Stimulated activated effector memory CD8-positive, alpha-beta T cell treated with anti-CD3 and anti-CD28 coated beads, Interleukin-12 subunit alpha, Interleukin-12 subunit beta, amount 100 ng/mL, for 72 hours (primary cell): ENCODE measurements at places on chromosomes 5 and 9.

GRCh38 chr9:95508242-95508967, 8.4 kb downstream of the PTCH1 start:
- DNase-seq = peak; percentile 18

GRCh38 chr5:43730832-43731342, 127.9 kb downstream of the NNT start:
- no peak for DNase-seq

DNA sequence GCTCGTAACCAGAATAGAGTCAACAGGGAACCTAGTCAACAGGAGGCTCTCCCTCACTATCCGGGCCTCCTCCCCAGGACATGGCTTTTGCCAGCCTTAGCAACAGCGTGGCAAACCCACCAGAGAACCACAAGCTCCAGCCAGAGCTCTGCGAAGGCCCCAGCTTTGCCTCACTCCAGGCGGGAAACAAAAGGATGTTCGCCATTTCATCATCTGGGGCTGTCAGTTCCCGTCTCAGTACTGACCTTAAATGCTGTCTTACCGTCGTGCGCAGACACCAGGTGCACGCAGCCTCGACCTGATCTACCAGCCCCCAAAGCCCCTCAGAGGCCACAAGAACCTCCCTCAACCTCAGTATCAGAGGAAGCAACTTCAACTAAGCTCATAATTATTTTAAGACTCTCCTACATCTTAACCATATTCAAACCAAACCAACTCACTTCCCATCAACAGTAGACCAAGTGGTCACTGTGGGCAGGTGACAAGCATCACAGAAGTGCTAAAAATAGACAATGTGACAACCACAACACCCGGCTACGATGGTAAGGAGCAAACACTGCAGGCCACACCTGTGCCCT, 71.4 kb downstream of the SEMA4D start:
- peak; percentile 81 for DNase-seq

DNA sequence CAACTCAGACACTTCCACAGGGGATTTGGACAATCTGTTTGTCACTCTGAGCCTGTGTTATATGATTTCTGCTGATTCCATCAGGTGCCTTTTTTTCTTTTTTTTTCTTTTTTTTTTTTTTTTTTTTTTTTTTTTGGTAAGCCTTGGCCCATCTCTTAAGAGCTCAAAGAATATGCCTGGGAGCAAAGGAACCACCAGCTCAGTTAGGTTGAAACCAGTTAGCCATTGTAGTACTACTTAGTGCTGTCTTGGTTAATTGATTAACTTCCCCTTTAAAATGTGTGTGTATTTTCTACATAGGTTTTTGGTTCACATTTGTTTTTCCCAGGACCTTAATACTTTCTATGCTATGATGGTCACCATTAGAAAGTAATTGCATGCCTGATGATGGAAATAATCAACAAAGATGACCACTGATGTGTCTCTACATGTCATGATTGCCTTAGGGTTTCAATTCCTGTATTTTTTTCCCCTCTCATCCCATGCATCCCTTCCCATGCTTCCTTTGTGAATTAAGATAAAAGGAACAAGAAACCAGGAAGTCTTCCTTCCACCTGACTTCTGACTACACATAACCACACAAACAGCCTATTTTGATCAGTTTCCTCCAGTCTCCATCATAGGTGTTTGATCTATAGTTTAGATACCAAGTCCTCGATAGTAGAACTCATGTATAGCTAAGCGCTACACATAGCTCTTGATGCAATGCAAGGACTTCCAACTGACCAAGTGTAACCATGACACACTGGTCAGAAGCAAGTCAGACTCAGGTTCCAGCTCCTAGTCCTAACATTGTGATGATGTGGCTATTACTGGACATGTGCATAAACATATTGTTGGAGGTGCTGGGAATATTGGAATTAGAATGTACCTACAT, 306.1 kb downstream of the EFNA5 start:
- DNase-seq = no peak

DNA sequence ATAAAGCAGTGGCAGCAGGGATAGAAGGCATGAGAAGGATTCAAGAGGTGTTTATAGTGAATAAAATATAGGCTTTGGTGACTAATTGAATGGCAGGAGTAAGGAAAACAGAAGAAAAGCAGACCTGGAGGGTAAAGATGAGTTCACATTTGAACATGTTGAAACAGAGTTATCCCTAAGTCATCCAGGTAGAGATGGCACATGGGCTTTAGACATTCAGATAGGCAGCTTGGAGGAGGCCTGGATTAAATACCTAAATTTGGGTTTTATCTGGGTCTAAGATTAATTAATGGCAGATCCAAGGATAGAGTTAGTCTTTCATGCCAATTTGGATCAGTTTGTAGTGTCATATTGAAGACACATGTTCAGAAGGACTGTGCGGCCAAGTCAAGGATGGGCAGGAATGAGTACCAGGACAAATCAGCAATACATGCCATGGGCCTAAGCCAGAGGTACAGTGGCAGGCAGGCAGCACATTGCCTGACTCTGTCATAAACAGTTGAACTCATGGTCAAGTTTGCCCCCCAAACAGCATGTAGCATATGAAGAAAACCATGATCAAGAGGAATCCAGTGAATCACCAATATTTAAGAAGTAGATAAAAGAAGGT, 115.5 kb upstream of the SLC12A2 start:
- no peak for DNase-seq

DNA sequence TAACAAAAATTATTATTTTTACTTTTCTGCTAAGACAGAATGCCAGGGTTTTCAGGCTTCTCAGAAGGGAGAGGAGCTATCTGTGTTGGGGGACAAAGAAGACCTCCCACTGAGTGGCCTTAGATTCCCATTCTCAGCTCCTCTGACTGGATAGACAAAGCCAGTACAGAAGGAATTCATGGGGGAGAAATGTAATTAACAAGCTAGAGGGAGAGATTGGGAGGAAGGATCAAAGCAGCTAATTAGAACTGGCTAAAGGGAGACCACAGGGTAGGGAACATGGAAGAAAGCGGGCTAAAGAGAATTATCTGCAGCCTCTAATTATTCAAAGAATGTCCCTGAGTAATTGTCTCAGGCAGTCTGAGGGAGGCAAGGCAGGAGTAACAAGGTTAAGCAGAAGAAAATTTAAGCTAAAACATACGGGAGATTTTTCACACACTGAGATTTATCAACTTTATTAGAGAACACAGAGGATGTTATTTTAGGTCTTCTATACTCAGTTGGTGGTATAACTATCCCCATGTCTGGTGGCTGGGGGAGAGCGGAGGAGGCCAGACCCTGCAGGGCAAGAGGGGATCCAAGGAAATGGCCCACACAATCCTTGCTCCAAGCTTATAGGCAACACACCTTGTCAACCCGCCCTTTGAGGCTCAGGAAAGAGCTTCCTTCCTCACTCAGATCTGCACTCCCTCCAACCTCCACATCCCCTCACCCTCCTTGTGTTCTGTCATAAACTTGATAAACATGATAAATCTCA, 87.7 kb upstream of the LRRTM2 start:
- DNase-seq = no peak

GRCh38 chr5:89302102-89302891, 419.3 kb upstream of the MEF2C start:
- DNase-seq = no peak

DNA sequence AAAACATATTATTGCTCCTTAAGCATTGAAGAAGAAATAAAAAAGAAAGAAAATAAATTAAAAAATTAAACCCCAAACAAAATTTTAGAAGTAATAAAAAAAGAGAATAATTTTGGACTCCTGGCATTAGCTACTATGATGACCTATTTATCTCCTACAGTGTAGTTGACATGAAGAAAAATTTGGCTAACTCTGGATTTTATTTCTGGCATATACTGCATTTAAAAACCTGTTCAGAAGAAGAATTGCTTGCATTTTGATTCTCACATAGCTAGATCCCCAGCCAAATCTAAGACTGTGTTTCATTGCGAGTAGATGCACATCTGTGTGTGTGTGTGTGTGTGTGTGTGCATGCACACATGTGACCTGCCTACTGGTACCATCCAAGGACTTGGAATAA, 30.1 kb upstream of the GABRG2 start:
- no peak for DNase-seq

DNA sequence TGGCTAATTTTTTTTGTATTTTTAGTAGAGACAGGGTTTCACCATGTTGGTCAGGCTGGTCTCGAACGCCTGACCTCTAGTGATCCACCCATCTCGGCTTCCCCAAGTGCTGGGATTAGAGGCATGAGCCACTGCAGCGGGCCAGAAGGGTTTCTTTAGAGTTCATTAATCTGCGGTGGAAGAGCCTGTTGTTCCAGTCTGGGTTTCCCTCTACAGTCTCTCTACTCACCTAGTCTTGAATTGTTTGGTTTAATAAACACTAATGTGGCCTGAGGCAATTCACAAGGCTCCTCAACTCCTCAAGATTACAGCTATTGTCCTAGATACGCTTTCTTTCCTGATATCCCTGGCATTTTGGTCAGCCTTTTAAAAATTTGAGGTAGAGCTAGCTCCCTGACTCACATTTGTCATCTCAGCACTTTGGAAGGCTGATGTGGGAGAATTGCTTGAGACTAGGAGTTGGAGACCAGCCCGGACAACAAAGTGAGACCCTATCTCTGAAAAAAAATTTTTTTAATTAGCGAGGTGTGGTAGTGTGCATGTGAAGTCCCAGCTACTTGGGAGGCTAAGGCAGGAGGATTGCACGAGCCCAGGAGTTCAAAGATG, 4.6 kb upstream of the SAR1B start:
- DNase-seq = no peak

DNA sequence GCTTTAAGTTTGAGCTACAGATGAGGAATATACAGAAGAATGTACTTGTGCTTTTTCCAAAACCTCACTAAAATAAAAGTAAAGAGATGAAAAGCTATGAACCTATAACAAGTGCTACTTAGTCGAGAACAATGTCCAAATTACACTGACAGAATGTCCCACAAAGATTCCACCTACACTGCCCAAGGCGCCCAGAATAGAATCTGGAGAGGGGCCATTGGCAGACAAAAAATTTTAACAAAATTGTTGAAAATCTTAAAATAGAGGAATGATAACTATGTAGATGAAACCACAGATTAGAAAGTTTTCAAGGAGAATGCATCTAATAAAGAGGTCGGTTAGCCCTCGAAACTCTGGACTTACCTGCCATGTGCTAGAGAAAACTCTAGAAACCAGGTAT, 235.3 kb downstream of the CETN3 start:
- no peak for DNase-seq

DNA sequence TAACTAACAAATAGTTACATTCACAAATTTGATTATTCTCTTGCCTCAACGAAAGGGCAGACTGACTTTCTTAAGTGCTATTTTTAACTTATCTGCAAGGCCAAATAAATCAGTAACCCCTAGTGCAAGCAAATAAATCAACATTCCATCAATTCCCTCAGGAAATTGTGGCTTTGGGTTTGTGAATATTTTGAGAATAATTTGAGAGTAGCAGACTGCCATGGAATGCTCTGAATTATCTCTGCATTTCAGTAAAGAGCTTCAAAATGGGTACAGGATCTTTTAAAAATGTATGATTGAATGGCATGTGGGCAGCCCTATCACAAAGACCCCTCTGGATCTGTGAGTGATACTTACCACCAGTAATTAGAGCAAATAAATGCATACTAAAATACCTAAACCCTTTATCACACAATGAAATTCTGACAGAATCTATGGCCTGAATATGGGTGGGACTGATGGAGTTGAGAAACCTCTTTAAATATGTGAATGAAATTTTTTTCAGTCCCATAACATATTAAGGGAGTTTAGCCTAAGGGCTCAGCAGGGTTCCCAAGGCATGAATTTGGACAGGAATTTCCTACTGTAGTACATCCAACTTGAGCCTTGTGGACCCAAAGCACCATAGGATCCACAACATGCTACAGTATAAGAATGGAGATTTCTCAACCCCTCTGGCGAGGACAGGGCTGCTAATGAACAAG, 92.5 kb upstream of the ITGA2 start:
- DNase-seq = no peak
